ENCODE measurements at places on chromosomes 4 and X.

DNA sequence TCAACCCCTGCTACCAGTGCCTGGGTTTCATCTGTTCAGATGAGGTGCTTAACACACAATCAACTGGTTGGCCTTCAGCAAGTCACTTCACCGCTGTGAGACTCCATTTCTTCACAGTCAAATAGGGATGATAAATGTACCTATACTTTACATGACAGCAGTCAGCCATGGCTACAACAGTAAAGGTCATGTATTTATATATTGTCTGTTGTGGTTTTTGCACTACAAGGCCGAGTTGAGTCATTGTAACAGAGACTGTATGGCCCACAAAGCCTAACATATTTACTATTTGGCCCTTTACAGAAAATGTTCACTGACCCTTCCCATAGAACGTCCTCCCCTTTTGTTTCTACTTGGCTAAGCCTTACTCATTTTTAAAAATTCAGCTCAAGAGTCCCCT, 404.6 kb upstream of the F9 start:
- DNase-seq = no peak

GRCh38 chr4:85883180-85883579, 408.2 kb downstream of the ARHGAP24 start:
- no peak for DNase-seq

- no peak for DNase-seq
Observed at GRCh38 chr4:111572470-111572869, 572.8 kb upstream of the FAM241A start.

DNA sequence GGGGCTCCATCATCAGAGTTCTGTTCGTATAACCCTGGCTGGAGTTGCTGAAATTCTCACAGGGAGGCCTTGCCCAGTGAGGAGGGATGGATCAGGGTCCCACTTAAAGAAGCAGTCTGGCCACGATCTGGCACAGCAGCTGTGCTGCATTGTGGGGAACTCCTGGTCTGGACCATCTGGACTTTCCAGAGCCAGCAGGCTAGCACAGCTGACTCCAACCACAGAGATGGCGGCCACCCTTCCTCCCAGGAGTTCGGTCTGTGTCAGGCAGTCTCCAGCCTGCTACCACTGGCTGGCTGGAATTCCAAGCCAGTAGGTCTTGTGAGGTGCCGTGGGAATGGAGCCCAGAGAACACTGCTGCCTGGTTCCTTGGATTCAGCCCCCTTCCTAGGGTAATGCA, 62.0 kb downstream of the SLAIN2 start:
- DNase-seq = no peak

DNA sequence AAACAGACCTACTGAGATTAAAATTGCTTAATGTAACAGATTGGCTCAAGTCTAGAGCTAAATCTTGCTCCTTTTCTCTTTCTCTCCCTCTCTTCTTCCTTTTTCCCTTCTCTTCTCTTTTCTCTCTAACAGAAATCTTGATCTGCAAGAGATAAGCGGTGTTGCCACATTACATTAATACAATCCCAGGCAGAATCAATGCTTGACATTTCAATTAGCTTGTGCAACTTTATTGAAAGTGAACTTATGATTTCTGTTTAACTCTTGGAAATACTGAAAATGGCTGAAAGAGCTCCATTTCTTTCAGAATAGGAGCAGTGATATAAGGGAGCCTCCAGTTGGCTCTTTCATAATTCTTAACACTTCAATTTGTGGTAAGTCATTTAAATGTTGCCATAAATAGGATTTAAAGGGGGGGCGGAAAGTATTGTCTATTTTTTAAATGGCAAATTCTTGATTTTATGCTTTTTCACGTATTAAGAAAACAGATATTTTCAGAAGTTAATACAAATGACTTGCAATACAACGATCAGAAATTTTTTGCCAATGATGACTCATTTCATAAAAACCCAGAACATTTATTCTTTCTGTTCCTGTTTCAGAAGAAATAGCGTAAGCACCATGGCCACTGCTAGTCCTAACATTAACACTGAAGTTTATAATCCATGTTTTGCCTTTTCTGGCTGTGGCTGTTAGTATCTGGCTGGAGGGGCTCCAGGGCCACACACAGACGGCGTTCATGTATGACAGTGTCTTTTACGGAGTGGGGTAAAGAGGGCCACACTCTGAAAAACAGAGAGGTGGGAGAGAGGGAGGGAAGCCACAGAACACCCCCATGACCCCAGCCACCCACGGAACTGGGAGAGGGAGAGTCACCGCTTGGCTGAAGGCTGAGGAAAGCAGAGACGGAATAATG, 115.7 kb upstream of the FAT1 start:
- no peak for DNase-seq

DNA sequence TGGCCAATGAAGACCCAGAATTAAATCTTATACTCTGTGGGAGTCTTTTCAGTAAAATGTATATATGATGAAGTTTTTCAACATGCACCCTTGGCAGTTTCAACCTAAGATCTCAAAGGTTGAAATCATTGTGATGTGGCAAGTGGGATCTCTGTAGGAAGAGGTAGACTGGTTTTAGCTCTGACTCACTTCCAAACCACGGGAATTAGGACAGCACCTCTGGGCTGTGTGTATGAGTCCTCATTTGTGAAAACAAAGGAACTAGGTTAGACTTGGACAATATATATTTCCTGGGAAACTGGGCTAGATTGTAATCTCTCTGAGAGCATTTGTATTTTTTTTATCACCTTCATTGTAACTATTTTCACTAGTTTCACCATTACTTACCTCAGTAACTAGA, 333.0 kb downstream of the ADGRL3 start:
- DNase-seq = no peak

- DNase-seq = no peak
Observed at GRCh38 chr4:129355516-129355915, 259.6 kb downstream of the C4orf33 start.

GRCh38 chr4:135724421-135724820, 1522.8 kb upstream of the PABPC4L start:
- no peak for DNase-seq

- DNase-seq = no peak
Observed at GRCh38 chr4:98687876-98688275, 29.5 kb upstream of the TSPAN5 start.

DNA sequence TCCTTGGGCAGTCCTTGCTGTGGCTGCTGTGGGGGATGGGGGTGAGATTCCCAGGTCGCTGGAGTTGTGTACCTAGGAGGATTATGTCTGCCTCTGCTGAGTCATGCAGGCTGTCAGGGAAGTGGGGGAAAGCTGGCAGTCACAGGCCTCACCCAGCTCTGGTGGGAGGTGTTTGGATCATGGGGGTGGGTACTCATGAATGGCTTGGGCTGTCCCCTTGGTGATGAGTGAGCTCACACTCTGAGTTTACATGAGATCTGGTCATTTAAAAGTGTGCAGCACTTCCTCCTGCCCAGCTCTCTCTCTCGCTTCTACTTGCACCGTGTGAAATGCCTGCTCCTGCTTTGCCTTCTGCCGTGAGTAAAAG, 24.6 kb upstream of the PDLIM3 start:
- no peak for DNase-seq

GRCh38 chr4:143359644-143360193, 23.0 kb downstream of the GAB1 start:
- no peak for DNase-seq

GRCh38 chrX:134570509-134570846, 87.8 kb downstream of the PLAC1 start:
- no peak for DNase-seq

- DNase-seq = no peak
Observed at GRCh38 chr4:110224142-110224541, 25.7 kb upstream of the ELOVL6 start.

- DNase-seq = no peak
Observed at GRCh38 chr4:98997166-98997565, 1.6 kb downstream of the METAP1 start.

DNA sequence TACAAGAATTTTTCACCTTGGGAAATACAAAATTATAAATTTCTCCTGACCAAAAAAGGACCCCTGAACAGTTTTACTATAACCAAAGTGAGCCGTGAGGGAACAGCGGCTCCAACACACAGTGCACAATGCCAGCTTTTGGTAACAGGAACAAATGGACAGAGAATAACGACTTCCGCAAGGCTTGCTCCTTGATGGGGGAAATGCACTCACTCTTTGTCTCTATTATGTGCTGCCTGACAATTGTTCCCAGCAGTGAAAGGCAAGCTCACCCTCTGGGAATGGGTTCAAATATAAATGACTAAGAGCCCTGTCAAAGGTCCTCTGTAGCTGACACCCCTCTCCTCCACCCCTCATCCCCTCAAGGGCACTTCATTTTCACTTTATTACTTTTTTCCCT, 325.8 kb upstream of the GALNT7 start:
- no peak for DNase-seq

All from activated T-helper 1 cell treated with Interleukin-2 at 50 U/mL for 16 hours (primary cell).